Neural progenitor cell (in vitro differentiated cells): ENCODE measurements at places on chromosomes 7 and 10. TPM values are rescaled to one million over a fixed set of nuclear protein-coding genes. Genes with fewer than 3 reads are reported as not detected.

GRCh38 chr10:21912625-21913024 lies 90.9 kb downstream of the DNAJC1 start:
- peak; percentile 57 for DNase-seq
- H3K27ac ChIP-seq: peak overlapping the region; percentile 85
- peak overlapping the region; percentile 13 for H3K4me3 ChIP-seq

GRCh38 chr7:47100148-47100816 lies 481.6 kb downstream of the TNS3 start:
- no peak overlapping the region for H3K4me3 ChIP-seq
- H3K36me3 ChIP-seq: no peaks in the 10 kb centered on the region
- DNase-seq: no peak
- H3K27me3 ChIP-seq: no peaks in the 10 kb centered on the region
- no peaks in the 10 kb centered on the region for H3K4me1 ChIP-seq

GRCh38 chr10:106615081-106615480 lies 549.4 kb downstream of the SORCS1 start:
- no peak for DNase-seq
- H3K27me3 ChIP-seq: no peaks in the 10 kb centered on the region
- H3K36me3 ChIP-seq: no peaks in the 10 kb centered on the region
- H3K27ac ChIP-seq: no peak overlapping the region
- no peak overlapping the region for H3K4me3 ChIP-seq

The ENKUR gene
- 0.15 TPM in 1 of 2 replicates, not detected in the other for total RNA-seq

GRCh38 chr10:30542001-30542894 lies 87.3 kb downstream of the LYZL2 start:
- H3K4me1 ChIP-seq: no peaks in the 10 kb centered on the region
- no peak overlapping the region for H3K4me3 ChIP-seq
- H3K36me3 ChIP-seq: no peaks in the 10 kb centered on the region
- H3K27ac ChIP-seq: no peak overlapping the region
- no peak for DNase-seq
- no peaks in the 10 kb centered on the region for H3K27me3 ChIP-seq

The ANXA11 gene
- 2.7 and 7.3 TPM in 2 replicates for total RNA-seq

DNA sequence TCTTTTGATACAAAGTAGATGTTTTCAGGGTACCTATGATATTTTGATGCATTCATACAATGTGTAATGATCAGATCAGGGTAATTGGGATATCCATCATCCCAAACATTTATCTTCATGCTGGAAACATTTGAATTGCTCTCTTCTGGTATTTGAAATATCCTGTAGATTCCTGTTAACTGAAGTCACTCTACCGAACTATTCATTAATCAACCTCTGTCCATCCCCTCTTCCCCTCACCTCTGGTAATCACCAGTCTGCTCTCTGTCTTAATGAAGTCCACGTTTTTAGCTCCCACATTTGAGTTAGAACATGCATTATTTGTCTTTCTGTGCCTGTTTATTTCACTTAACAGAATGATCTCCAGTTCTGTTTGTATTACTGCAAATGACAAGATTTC lies 11.3 kb downstream of the MTG1 start:
- no peaks in the 10 kb centered on the region for H3K4me1 ChIP-seq
- no peak for DNase-seq
- H3K36me3 ChIP-seq: peaks cover 27% of the 10 kb centered on the region
- H3K27ac ChIP-seq: no peak overlapping the region
- H3K27me3 ChIP-seq: no peaks in the 10 kb centered on the region

The FLNC gene
- total RNA-seq: 6.7 and 23.7 TPM in 2 replicates

The ADAM12 gene
- 7.4 and 8.0 TPM in 2 replicates for total RNA-seq

GRCh38 chr7:142501434-142501833 lies 243.6 kb upstream of the PRSS58 start:
- H3K27ac ChIP-seq: no peak overlapping the region
- H3K36me3 ChIP-seq: no peaks in the 10 kb centered on the region
- no peaks in the 10 kb centered on the region for H3K4me1 ChIP-seq

GRCh38 chr10:124745252-124745651 lies 1.1 kb upstream of the FAM53B start:
- no peaks in the 10 kb centered on the region for H3K27me3 ChIP-seq
- peak overlapping the region; percentile 49 for H3K4me3 ChIP-seq
- DNase-seq: no peak

DNA sequence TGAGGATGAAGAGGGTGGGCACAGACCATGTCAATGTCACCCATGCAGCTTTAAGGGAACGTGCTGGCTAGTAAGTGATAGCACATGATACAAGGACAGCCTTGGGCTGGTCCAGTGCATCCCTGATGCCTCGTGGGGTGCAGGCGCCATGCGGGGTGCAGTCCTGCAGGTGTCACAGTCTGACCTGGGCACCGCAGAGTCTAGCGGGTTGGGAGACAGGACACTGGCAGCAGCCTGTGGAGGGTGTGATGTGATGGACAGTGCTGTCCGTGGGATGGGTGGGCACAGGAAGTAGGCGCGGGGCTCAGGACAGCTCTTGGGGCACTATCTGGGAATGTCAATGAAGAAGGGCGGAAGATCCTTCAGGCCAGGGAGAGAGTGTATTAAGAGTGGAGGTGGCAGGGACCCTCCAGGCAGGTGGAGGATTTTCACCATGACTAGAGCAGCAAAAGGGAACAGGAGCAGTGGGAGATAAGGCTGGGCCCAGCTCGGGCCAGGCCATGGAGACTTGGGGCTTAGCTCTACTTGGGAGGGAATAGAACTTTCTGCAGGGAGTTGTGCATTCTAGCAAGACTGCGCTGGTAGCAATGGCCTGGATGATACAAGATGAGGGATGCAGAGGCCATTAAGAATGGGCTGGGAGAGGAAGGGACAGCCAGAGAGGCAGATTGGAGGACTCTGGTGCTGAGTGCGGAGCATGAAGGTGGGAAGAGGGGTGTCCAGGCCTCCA lies 122.5 kb downstream of the PTPN20 start:
- no peaks in the 10 kb centered on the region for H3K36me3 ChIP-seq
- DNase-seq: no peak
- no peak overlapping the region for H3K27ac ChIP-seq
- H3K4me3 ChIP-seq: no peak overlapping the region
